ENCODE measurements at places on chromosomes 1 and 21.

GRCh38 chr1:77468949-77469710 lies 187.3 kb downstream of the AK5 start:
- DNase-seq: no peak

DNA sequence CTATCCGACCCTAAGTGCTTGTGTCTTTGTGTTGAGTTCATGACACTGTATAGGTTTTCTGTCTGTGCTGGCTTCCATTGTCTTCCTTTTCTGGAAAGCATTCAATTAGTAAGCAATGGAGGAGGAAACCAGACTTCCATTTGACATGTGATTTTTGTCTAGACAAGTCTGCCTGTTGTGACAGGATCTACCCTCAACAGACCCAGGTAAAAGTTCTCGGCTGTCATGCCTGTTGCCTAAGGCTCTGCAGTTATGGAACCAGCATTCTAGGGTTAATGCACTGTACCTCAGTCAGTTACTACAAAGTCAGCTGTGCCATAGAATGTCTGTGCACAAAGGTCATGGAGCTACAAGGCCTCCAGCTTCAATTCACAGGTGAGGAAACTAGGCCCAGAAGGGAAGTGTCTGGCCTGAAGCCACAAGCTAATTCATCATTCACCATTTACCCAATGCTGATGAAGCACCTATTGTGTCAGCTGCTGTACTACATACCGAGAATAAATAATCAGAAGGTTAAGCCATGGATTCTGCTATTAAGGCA lies 72.3 kb downstream of the PLPP3 start:
- no peak for DNase-seq

DNA sequence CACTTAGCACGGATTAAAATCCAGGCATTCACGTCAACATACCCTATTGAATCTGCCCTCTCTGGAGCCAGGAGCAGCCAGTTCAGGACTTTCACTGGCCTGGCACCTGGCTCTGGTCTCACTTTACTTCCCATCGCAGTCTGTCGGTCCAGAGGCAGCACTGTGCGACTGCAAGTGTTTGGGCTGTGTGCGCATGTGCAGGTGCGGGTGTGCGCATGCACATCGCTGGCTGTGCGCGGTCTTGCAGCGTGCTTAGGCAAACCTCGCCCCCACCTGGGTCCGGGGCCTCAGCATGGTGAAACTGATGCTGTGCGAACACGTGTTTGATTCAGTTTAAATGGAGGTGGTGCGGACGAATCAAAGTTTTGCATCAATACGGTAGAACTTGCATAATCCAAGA lies 38.0 kb downstream of the ATF3 start:
- no peak for DNase-seq

- DNase-seq: no peak
Measured at GRCh38 chr1:160625725-160626498, 20.9 kb downstream of the SLAMF1 start.

DNA sequence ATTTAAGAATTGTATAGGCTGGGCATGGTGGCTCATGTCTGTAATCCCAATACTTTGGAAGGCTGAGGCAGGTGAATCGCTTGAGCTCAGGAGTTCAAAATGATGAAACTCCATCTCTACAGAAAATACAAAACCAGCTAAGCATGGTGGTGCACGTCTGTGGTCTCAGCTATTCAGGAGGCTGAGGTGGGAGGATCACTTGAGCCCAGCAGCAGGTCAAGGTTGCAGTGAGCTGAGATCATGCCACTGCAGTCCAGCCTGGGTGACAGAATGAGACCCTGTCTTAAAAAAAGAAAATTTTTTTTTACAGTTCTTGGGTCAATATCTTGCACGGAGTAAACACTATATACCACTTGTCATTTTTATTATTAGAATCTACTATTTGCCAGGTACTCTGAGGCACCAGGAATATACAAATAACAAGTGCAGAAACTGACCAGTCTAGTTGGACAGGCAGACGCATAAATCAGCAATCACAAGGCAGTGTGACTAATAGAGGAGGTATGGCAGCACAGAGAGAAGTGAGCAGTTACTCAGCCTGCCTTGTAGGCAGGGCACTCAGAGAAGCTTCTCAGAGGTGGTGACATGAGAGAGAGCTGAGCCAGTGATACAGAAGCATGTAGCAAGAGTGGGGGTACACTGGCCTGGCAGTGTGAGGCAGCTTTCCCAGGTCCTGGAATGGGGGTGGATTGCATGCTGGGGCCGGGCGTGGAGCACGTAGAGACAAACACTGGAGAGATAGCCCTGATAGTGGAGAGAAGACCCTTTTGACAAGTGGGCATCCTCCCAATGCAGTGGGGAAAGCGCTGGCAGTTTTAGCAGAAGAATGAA lies 8.0 kb downstream of the PHLDA3 start:
- DNase-seq: no peak

- DNase-seq: no peak
Measured at GRCh38 chr1:33946836-33947235, 83.0 kb downstream of the HMGB4 start.

DNA sequence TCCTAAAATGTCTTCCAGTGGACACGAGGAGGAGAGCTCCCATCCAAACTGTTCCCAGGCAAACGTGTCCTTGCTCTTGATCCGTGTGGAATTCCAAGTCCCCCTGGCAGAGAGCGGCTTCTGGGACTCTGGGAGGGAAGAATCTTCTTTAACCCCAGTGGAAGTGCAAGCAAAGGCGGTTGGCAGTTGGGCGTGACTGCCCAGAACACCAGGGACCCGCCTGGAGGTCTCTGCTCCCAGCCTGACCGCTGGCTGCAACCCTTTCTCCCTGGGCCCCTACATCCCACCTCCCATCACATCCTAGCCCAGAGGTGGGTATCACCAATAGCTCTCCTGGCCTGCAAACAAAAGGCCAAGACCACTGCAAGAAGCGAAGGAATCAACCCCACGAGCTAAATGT lies 17.8 kb downstream of the CASZ1 start:
- DNase-seq: no peak

- no peak for DNase-seq
Measured at GRCh38 chr1:238675221-238675620, 711.1 kb upstream of the CHRM3 start.

GRCh38 chr1:20640183-20640597 lies 6.9 kb downstream of the PINK1 start:
- DNase-seq: peak; percentile 30

DNA sequence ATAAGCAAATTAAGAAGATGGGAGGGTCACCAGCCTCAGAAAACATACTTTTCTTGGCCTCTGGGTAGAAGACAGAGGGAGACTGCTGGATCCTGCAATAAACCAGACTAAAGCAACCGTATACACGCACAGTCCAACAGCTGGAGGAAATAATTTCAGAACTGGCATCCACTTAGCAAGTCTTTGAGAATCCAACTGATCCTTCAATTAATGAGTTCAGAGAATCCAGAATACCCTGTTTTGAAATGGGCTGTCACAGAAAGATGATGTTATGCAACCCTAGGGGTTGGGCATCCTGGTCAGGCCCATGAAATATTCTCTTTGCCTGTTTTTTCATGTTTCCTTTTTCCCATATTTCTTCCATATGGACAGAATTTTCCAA lies 134.0 kb upstream of the MAGI3 start:
- DNase-seq: no peak

- DNase-seq: no peak
Measured at GRCh38 chr1:23198373-23198772, 18.9 kb downstream of the HTR1D start.

DNA sequence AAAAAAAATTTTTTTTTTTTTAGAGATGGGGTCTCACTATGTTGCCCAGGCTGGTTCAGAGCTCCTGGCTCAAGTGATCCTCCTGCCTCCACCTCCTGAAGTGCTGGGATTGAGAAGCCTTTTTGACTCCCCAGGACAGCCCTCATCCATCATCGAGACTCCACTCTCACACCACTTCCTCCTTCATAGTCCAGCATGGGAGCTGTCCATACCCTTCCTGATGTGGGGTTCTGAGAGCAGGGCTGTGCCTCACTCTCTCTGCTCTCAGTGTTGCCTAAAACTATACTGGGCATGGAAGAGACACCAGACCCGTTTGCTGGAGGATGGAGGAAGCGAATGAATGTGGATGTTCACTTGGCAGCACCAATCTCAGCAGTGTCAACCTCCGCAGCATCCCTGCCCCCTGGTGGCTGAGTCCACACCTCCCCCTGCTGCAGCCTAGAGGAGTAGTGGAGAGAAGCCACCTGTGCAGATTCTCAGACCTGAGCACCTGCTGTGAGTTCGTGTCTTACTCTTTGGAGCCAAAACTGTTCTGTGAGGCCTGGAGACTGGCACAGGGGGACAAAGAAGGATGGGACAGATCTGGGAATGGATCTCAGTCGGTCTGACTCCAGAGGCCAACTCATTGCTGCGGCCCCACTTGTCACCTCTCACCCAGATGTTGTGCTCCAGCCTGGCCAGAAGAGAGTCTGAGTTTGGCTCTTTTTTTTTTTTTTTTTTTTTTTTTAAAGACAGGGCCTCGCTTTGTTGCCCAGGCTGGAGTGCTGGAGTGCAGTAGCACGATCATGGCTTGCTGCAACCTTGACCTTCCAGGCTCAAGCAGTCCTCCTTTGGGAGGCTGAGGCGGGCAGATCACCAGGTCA lies 17.7 kb downstream of the TINAGL1 start:
- DNase-seq: peak; percentile 54

- no peak for DNase-seq
Measured at GRCh38 chr1:110523011-110523410, 4.0 kb upstream of the KCNA10 start.

DNA sequence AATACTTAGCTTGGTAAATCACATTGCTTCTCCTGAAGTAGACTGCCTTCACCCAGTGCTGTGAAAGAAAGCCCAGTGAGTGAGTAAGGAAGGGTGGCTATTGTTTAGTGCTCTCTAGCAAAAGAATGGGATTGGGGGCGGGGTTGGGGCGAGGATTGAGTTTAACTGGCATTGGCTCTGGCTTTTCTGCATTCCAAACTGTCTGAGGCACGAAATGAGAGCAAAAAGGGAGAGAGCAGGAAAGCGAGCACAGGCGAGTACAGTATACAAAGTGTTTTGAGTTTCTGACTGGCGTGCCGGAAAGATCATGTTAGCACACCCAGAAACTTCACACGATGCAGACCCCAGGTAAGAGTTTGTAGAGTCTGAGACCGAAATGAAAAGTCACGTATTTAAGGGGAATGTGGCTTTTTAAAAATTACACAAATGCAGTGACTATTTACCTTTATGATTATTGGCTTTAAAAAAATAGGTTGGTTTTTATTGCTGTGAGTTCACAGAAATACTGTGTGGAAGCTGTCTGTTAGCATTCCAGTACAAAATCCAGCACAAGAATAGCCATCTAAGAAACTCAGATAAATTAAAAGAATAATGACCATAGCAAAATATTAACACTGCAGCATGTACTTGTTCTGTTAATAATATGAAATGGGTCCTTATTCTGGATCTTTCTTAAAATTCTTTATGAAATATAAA lies 155.4 kb downstream of the CLEC20A start:
- DNase-seq: no peak

DNA sequence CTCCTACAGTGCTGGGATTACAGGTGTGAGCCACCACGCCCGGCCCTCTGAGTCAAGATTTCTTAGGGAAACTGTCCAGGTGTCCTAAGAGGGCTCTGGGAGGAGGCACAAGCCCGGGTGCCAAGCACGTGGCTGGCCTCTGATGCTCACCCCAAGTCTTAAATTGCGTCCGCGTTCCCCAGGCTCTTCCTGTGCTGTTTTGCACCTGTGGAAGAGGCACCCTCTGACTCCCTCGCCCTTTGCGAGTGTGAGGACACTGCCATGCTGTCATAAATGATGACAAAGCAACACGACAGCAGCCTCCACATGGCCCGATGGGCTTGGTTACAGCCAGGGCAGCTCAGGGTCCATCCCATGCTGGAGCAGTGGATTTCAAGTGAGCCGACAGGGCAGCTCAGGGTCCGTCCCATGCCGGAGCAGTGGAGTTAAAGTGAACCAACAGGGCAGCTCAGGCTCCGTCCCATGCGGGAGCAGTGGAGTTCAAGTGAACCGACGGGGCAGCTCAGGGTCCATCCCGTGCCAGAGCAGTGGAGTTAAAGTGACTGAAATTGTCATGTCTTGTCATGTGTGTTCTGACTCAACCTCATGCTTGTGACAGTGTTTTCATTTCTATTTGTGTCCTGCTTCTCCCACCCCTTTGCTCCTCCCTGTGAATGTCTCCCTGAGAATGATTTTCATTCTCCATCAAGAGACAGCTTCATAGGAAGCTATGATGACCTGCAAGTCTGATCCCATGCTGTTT lies 33.9 kb downstream of the PCNT start:
- no peak for DNase-seq

DNA sequence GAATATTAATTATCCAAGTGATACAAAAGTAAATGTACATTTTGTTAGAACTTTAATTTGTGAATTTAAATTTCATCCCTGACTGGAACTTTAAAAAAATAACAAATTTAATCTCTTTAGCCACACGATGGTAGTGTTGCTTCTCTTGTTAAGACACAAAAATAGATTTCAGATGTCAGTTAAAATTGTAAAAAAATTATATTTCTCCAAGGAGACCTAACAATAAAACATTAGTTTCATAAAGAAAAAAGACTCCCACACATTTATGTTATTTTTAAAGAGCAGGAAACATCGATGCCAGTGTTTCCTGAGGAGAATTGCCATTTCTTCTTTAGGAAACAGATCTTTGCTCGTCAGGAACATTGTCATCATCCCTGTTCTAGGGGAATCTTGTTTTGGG lies 74.0 kb upstream of the DEPDC1 start:
- DNase-seq: no peak

GRCh38 chr1:194485432-194485831 lies 1299.0 kb upstream of the B3GALT2 start:
- no peak for DNase-seq

DNA sequence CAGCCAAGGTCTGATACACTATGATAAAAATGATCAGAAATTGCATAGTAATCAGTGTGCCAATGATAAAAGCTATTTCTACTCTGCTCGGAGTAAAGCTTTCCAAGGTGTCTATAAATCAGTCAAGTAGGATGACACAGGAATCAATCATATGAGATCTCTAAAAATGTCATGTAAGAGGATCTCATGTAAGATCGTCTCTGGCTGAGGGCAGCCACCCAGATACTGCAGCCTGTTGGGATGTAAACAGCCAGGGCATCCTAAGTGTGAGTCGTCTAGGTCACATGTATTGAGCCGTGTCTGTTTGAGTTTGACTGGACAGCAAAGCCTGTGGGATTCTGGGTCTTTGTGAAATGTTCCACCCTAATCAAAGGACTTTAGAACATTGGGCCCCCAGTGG lies 2.8 kb upstream of the TEX35 start:
- no peak for DNase-seq

DNA sequence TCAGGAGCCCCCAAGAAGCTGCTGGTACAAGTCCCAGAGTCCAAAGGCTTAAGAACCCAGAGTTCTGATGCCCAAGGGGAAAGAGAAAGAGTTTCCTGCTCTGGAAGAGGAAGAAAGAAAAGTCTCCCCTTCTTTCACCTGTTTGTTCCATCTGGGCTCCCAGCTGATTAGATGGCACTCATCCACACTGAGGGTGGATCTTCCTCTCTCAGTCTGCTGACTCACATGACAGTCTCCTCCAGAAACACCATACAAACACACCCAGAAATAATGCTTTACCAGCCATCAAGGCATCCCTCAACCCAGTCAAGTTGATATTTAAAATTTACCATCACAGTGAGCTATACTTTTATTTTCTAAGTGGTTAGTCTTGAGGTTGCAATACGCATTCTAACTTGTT lies 257.9 kb downstream of the PAPPA2 start:
- no peak for DNase-seq
